Astrocyte of the spinal cord (primary cell): ENCODE measurements at places on chromosomes 2 and 18.
A peak's percentile ranks its signal among the peaks of the same experiment; 100 is the strongest.

DNA sequence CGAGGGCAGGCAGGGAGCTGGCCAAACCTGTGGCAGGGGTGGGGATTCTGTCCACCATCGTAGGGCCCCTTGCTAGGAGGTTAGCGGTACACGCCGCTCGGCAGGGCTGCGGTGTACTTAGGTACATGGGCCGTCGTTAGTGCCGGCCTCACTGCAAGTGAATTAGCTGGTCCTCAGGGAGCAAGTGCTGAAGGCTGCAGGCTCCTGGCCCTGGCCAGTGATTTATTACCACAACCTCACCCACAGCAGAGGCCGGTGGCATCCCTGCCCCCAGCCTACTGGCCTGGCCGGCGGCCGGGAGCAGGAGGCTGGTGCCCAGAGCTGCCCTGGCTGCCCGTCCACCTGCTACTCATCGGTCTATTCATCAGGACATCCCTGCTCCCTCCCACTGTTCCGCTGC is 19.6 kb upstream of the PTMA start:
- no peak for DNase-seq

DNA sequence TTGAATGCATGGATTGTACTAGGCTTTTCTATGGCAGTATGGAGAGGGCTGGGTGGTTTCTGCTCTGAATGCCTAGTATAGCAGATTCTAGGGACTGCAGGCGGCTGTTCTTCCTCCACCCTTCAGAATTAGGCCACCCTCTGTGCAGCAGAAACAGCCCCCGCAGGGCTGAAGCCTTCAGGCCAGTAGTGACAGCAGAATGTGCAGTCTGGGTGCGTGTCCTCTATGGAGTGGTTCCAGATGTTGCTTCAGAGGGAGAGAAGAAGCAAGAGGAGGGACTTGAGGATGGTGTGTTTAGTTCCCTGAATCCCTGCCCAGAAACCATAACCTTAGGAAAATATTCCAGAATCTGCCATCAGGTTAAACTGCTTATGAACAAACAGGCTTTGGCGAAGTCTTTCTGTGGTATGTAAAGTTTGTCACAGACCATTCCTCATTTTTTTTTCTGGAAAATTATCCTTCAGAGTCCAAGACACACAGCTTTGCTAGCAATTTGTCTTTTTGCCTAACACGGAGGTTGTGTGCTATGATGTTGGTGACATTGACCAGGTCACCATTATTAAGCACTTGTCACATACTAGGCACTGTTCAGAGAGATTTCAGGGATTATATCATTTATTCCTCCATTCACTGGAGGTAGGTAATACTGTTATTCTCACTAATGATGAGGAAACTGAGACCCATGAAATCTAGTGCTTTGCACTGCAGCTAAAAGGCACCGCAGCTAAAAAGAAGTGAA is 21.1 kb downstream of the CASP10 start:
- peak; percentile 42 for DNase-seq

- no peak for DNase-seq
Observed at GRCh38 chr2:21103274-21103891, 20.4 kb upstream of the TDRD15 start.

- peak; percentile 42 for DNase-seq
Observed at GRCh38 chr2:168568476-168569267, 112.6 kb downstream of the CERS6 start.

DNA sequence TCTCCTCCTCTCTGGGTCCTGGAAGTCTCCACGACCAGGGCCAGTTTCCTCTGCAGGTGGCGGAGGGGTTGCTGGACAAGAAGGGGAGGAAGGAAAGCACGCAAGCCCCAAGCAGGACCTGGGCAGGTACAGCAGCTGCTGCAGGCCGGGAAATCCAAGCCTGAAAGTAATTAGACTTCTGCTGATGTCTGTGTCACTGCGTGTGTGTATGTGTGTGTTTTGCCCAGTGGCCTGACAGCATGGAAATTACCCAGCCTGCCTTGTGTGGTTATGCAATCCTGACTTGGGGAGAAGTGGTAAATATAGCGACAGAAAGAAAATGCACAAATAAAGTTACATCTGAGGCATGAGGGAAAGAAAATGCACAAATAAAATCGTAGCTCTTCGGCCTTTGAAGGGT is 121.8 kb upstream of the ZBTB14 start:
- no peak for DNase-seq

GRCh38 chr2:152336854-152337510 is 2.0 kb downstream of the FMNL2 start:
- DNase-seq = peak; percentile 75

GRCh38 chr18:37565101-37565976 is at the start of gene CELF4:
TSS of gene CELF4 (minus strand) at chr18:37565798.
- DNase-seq = peak; percentile 5

DNA sequence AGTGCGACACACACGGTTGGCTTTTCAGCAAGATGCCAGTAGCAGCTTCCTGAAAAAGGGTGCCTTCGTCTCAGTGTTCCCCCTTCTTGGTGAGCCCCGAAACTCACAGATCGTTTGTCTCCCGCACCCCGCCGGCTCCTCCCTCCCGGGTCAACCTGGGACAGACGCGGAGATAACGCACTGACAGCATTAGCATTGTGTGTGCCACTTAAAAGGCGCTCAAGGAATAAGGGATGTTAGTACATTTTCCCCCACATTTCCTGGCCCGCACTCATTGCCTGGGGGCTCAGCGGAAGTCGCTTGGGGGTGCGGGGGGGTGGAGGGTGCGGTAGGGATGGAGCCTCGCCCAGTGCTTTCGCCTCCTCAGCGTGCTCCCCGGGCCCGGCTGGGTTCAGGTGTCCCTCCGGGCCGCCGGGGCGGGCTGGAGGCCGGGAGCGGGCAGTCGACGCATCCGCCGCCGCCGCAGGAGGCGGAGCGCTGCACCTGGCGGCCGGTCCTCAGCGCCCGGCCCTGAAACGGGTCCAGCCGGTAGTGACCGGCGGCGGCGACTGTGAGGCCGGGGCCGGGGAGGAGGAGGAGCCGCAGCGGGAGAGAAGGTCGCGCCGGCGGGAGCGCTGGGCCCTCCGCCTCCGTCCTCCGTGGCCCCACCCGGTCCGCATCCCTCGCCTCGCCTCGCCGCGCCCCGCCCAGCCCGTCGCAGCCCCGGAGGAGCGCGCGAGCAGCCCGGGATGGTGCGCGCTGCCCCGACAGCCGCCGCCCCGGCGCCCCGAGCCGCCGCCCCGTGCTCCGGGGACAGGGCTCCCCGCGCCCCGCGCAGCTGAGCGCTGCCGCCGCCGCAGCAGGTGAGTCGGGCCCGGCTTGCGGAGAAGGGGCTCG is at the start of gene MFSD6:
TSS of gene MFSD6 (plus strand) at position 694 of the 876 bp plus-strand sequence. CDS start 27,675 bp downstream, outside the sequence.
- no peak for DNase-seq

- DNase-seq = no peak
Observed at GRCh38 chr2:47386551-47386950, 16.4 kb upstream of the MSH2 start.

DNA sequence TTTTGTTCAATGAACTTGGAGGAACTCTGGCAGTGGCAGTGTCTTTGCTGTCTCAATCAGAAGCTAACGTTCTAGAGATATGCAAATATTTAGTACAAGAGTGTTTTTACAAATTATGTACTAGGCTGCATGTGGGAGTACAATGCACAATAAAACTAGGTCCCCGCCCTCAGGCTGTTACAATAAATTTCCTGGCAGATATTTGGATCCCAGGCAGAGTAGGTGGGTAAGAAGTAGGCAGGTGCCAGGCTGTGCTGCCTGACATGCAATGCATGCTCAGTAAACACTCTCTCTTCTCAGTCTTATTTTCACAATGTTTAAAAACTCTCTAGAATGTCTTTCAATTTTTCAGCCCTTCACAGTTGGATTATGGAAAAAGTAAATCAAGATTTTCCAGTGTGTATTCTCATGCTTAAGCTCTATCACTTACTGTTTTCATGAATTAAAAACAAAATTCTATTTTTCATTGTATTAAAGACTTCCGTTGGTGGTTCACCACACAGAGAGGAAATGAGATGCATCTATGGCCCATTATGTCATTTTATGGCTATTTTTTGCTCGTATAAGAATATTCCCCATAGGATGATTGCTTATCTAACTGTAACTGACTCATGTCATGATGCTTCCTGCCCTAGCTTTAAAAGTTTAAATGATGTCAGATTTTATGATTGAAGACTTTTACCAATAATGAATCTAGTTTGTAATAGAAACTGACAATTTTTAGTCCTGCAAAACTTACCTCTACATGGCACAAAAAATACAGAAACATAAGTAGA is 346.1 kb downstream of the RND3 start:
- peak; percentile 46 for DNase-seq

GRCh38 chr18:57561728-57562423 is 24.6 kb downstream of the FECH start:
- DNase-seq = peak; percentile 55

DNA sequence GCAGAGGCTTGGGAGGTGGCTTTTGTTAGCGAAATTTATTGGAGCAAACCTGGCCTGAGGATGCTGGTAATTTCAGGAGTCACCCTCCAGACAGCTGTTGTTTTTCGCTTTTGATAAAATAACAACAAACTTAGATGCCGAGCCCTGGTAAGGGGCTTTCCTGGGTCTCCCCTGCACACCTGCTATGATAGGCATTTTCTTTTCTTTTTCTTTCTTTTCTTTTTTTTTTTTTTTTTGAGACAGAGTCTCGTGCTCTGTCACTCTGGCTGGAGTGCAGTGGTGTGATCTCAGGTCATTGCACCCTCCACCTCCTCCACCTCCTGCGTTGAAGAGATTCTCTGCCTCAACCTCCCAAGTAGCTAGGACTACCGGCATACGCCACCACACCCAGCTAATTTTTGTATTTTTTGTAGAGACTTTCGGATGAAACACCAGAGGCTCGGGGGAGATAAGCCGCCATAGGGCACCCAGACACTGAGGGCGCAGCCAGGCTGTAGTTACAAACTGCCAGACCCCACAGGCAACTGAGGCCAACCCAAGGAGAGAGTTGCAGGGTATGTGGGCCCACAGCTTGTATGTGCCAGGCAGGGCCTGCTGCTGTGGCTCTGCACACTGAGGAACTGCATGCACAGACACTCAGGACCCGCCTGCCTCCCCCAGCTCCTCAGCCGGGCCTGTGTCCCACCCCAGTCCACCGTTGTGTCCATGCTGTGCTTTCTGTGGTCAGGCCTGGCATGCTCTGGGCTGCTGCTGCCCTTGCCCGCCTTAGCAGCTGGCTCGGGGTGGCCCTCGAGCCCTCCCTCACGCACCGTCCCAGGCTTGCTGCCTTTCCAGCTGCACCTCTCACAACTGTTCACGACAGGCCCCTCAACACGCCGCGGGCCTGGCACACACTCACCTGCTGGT is 3.9 kb downstream of the GYPC start:
- no peak for DNase-seq

DNA sequence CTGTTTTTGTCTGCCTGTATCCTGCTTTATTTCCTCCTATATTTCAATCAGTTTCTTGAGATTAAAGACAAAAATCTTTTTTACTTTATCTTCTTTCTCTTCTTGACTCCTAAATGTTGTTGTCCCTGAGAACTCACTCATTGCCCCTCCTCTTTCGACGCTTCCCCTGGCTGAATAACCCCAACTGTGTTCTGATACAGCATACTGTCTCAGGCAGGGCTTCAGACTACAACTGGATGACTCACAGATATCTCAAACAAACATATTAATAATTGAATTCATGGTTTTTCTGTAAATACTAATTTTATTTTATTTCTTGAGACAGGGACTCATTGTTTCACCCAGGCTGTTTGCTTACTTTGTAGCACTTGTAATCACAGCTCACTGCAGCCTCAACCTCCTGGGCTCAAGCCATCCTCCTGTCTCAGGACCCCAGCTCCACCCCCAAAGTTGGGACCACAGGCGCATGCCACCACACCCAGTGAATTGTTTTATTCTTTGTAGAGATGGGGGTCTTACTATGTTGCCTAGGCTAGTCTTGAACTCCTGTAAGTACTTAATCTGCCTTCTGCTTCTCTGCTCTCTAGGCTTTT is 9.4 kb downstream of the ITGAV start:
- no peak for DNase-seq
